CD4-positive, alpha-beta T cell treated with Interleukin-6 at 100 ng/mL for 8 hours (primary cell): ENCODE measurements at places on chromosomes 1 and 21.

GRCh38 chr1:154178911-154179811 lies 12.7 kb downstream of the TPM3 start:
- no peak for DNase-seq

DNA sequence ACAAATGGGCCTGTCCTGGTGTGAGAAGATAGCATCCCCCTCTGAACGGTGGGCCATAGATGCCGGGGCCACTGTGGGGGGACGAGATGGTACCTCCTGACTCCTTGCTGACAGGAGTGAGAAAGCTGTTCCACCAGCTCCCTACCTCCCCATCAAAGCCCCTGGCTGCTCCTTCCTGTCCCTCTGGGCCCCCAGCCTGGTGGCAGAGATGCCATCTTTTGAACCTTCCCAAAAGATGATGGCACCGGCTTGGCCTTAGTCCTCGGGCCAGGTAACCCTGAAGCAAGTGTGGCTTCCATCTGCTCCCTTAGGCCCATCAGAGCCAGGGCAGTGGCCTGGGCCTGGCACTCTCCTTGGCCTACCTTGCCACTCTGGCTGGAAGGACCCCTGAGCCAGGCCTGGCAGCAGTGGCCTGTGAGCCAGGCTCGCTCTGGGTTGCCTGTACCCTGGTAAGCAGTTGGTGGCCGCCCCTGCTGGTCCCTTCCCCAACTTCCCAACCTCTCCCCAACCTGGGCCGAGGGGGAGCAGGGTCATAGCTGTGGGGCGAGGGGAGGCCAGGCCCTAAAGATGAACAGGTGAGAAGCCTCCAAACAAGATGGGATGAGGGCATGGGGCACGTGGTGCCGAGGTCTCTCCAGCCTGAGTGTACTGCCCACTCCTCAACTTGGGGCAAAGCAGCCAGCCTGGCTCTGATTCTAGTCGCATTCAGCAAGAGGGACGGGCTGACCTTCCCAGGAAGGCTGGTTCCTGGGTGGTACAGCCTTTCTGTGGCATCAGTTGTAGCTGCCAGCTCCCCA lies 34.7 kb downstream of the ZBTB17 start:
- no peak for DNase-seq

DNA sequence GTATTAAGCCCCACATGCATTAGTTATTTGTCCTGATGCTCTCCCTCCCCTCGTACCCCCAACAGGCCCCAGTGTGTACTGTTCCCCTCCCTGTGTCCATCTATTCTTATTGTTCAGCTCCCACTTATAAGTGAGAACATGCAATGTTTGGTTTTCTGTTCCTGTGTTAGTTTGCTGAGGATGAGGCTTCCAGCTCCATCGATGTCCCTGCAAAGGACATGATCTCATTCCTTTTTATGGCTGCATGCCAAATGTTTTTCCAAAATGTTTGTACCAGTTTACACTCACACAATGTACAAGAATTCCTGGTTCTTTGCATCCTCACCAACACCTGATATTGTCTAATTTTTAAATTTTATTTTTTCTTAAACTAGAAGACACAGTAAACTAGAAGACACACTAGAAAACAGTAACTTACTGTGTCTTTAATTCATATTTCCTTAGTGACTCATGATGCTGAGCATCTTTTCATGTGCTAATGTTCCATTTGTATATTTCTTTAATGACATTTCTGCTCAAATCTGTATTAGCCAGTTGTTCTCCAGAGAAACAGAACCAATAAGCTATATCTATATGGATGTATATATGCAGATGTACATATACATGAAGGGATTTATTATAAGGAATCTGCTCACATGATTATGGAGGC lies 19.4 kb upstream of the USP1 start:
- no peak for DNase-seq

GRCh38 chr1:2206813-2207487 lies 12.4 kb upstream of the FAAP20 start:
- DNase-seq: no peak

DNA sequence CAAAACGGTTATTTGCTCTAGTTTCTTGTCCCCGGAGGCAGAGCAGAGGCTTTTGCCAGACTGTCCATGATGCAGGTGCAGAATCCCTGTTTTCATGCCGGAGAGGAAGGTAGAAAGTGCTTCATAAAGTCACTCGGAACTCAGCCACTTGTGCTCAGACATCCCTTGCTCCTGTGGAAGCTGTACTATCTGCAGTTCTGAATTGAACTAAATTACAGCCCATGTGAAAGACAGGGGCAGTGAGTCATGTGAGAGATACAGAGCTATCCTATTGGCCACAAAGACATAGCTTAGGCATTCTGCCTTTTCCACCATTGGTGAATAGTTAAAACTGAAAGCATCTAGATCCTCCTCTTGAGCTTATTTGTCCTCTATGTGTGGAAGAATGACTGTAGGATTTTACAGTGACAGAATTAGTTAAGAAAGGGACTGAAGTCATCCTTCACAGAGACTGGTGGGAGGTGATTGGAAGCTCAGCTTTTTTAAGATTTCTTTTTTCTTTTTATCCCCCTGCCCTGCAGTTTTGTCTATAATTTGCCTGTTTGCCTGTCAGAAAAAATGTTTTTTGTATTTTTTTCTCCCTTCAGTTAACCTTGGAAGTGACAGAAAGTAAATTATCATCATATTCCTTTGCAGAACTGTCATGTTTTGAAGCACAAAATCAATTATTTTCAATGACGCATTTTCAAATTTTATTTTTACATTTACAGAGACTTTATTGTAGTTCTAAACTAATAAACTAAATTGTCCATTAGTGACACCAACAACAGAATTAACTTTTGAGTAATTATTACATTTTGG lies 298.6 kb downstream of the PTPRC start:
- DNase-seq: peak; percentile 73

GRCh38 chr1:60279798-60280197 lies 206.2 kb upstream of the C1orf87 start:
- DNase-seq: no peak

DNA sequence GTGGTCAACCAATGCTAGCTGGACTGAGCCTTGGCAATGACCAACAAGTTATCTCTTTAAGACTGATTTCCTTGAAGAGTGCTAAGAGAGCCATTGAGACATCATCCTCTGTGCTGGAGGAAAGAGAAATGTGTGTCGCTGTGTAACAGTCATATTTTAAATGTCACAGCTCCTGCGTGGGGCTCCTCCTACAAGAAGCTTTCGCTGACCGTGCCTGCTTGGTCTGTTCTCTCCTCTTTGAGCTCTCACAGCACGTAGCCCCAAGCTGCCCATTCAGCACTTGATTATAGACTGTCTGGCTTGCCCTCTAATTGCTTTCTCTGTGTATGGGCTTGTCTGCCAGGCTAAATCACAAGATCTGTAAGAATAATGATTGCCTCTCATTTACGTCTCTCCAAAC lies 221.3 kb downstream of the FOXD2 start:
- no peak for DNase-seq

- no peak for DNase-seq
Measured at GRCh38 chr1:45995298-45995697, 137.1 kb downstream of the PIK3R3 start.

DNA sequence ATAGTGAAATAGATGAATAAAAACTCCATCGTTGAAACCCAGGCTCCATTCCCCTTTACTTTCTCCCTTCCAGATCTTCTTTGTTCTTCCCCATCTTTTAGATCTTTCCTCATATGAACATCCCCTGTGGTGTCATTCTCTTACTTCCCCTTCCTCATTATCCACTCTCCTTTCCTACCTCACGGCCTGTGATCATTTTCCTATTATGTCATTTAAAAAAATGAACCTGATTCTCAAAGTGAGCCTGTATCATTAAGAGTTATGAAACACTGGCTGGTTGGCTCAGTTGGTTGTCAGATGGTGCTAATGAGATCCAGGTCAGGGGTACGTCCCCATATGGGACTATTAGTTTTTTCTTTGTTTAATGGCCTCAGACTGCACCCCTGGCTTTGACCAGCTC lies 38.3 kb downstream of the TCEANC2 start:
- DNase-seq: no peak

DNA sequence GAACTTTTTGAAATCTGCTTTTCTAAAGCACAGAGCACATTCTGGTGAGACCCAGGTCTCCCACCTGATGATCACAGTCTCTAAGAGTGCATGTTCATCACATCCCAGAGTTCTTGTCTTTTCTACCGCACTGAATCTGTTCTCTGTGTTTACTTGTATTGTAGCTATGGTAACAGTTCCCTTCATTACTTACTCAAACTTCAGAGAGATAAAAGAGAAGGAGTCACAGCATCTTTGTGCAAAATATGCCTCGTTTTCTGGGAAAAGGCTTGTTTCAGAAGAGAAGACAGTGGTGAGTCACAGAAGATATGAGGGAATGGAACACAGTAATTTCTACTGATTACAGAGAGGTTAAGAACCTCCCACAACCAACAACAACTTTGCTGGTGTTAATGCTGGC lies 580.6 kb downstream of the PLA2G4A start:
- no peak for DNase-seq

- no peak for DNase-seq
Measured at GRCh38 chr1:29577512-29577911, 341.2 kb downstream of the PTPRU start.
